ENCODE measurements at places on chromosomes 3 and 15.

DNA sequence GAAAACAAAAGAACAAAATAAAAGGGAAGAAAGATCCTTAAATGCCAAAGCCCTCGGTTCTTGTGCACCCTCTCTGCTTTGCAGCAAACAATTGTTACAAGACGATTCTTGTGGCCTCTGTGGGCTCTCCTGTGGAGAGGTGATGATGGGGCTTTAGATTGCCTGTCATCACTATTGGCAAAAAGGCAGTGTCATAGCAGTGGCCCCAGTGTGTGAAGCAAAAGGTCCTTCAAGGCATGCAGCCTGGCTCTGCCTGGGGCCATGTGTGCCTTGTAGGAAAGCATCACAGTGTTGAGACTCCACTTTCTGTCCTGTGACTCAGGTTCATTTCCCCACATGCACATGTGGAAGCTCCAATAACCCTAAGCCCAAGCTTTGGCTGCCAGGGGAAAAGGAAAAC lies 43.7 kb downstream of the POC1A start:
- no peak for DNase-seq

DNA sequence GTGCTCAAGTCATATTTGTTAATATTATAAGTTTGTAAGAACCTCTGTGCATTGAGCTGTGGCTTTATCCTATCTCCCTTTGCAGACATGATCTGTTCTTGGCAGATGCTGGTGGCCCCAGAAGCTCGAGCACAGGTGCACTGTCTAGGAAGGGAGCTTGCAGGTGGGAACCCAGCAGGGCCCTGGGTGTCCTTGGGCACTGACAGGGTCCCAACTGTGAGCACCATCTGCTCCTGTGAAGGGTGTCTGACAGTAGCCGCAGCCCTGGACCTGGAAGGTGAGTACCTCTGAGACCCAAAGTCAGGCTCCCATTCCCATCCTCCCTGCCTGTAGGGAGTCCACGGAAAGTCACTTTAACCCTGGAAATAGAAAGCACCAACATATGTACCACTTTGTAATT lies 2.4 kb upstream of the REC114 start:
- DNase-seq, result no peak

GRCh38 chr15:79436037-79436780 lies 4.1 kb downstream of the MINAR1 start:
- DNase-seq, result no peak

DNA sequence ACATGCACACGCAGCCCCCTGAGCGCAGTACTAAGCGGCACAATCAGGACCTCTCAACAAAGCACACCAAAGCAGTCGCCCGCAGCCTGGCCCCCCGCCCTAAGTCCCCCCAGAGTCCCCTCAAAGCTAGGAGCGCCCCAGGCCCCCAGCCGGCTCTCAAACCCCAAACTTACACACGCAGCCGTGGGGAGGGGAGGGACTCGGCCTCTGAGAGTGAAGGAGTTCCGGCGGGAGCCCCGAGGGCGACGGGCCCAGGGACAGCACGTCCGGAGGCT lies 5.5 kb downstream of the GATA2 start:
- DNase-seq, result no peak

- DNase-seq, result peak; percentile 52
These were observed 134.1 kb downstream of the MBNL1 start for GRCh38 chr3:152402695-152403451.

GRCh38 chr3:45894015-45894414 lies 7.7 kb downstream of the CCR9 start:
- no peak for DNase-seq

DNA sequence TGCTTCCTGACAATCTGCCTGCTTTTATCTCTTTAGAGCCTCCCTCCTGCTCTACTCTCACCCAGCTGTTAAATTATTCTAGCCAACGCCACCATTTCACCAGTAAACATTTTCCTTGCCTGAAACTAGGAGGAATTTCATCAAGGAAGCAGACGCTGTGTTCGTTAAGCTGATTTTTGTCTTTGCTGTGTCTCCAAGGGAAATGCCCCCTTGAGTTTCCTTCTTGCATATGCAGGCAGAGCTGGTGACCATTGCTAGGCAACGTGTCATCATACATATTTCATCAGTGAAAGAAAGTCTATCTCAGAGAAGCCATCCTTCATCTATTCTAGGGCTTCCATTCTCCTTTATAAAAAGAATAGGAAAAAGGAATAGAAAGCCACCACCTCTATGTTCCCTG lies 87.0 kb upstream of the ST8SIA2 start:
- DNase-seq, result no peak

DNA sequence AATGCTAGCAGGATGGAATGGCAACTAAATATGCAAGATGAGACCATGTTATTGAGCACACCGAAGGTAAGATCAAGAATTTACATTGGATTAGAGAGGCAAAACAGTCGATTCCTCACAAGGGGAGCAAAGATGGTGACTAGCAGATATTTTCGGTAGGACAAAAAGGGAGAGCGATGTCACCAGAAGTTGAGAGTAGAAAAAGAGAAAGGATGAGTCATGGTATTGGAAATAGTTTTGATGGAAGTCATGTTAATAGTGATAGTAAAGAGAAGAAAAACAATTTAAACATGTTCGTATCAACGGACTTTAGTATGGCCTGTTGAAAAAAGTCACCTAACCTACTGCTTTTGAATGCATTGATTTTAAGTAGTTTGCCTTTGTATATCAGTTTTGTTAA lies 55.0 kb downstream of the UBE2E2 start:
- no peak for DNase-seq

DNA sequence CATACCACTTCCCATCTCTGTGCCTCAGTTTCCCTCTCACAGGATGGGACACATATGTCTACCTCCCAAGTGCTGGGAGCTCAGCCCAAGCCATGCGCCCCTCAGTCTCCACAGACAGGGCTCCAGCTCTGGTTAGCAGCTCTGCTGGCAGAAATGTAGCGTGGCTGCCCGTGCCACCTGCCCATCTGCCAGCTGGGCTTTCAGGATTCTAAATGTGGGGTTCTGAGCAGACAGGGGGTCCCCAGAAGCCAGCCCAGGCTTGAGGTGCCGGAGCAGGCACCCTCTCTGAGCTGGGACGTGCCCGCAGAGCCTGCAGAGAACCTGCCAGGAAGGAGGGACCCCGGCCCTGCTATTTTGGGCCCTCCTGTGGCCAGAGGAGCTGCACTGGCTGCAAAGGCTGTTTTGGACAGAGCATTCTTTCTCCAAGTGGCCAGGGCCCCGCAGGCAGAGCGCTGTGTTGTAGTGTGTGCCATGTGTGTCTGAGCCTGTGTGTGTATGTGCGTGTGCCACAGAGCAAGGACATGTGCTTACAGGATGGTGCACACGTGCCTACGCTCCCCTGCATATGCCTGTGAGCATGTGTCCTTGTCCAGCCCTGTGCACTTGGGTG lies 31.7 kb downstream of the PSTPIP1 start:
- DNase-seq, result peak; percentile 1

- no peak for DNase-seq
These were observed 37.7 kb downstream of the LDHAL6B start for GRCh38 chr15:59244337-59244736.

DNA sequence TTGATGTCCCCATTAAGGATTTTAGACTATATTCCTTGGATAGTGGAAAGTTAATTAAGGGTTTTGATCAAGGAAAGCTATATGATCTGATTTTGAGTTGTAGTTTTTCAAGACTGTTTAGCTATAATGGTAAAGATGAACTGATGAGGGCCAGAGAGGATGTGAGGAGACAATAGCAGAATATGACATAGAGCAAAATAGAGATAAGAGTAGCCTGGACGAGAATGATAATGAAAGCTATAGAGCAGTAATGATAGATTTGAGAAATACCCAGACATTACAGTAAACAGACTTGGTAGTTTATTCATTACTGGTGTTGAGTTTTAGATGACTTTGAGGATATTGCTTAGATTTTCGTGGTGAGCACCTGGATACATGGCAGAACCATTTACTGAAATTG lies 3.8 kb downstream of the SUCNR1 start:
- no peak for DNase-seq

GRCh38 chr15:43483297-43484128 lies 9.4 kb downstream of the TP53BP1 start:
- DNase-seq, result no peak

- DNase-seq, result no peak
These were observed 67.8 kb downstream of the THRB start for GRCh38 chr3:24426896-24427295.

- DNase-seq, result no peak
These were observed 389.4 kb upstream of the RBMS3 start for GRCh38 chr3:28891485-28891884.

DNA sequence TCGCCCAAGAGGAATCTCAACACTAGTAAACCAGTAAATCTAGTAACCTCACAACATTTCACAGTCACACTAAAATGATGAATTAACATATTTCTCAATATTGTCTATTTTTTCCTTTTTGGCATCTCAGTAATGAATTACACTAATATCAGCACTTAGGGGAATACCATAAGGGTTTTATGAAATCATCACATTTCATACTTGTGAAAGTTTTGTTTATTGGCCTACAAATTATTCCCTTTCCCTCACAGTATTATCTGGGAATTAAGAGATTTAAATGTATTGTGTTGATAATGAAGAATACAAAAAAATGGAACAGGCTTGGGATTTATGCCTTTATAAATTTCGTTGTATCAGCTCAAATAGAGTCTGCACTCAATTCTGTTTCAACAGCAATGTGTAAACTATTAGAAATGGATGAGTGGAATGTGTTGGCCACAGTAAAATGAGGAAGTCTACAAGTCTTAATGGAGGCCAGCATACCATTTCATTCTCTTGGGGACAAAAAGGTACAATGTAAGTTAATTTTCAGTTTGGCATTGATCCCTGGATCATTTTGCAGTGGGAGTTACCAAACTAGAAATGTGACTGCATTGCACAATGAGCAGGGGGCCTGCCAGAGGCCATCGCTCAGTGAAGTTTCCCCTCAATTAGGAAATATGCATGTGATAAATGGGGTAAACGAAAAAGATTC lies 195.4 kb downstream of the FMN1 start:
- no peak for DNase-seq

DNA sequence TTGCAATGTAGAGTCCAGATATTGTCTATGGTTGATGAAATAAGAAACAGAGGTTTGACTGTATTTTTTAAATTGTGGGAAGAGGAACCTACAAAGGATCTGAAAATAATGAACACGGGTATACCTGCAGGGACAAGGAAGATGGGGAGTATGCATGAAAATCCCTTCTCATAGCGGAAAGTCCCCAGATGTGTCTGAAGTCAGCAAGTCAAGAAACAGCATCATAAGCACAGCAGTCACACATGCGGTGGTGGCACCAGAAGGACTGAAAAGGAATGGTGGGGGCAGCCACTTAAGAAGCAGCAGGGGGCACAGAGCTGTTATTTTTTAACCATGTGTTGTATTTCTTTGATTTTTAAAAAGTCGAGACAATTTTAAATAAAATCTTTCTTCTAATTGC lies 4.7 kb downstream of the MRPS11 start:
- DNase-seq, result peak; percentile 48

GRCh38 chr3:37174532-37175126 lies at the start of gene LRRFIP2:
Gene LRRFIP2 (minus strand): TSS chr3:37174582. CDS start chr3:37148983, 25,599 bp downstream.
- peak; percentile 49 for DNase-seq

- DNase-seq, result no peak
These were observed 1.1 kb upstream of the PLS1 start for GRCh38 chr3:142595141-142595540.

- DNase-seq, result no peak
These were observed 40.9 kb downstream of the PHLDB2 start for GRCh38 chr3:111899966-111900365.

DNA sequence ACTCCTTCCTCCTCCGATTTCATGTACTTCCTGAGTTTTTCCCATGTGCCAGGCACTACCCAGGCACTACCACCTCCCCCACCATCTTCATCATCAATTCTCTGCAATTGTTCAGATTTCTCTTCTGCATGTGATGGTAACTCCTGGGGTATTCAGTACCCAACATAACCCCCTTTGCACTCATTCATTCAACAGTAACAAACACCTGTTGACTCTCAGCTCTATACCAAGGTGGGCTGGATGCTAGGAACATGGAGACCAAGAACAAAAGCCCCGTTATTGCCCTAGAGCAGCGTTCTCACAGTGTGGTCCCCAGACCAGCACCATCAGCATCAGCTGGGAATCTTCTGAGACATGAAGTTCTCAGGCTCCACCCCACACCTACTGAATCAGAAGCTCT lies 113.0 kb upstream of the CHD2 start:
- DNase-seq, result no peak

GRCh38 chr3:99716463-99716995 lies 78.1 kb downstream of the COL8A1 start:
- no peak for DNase-seq

GRCh38 chr3:195076981-195077610 lies 193.9 kb downstream of the XXYLT1 start:
- DNase-seq, result no peak

DNA sequence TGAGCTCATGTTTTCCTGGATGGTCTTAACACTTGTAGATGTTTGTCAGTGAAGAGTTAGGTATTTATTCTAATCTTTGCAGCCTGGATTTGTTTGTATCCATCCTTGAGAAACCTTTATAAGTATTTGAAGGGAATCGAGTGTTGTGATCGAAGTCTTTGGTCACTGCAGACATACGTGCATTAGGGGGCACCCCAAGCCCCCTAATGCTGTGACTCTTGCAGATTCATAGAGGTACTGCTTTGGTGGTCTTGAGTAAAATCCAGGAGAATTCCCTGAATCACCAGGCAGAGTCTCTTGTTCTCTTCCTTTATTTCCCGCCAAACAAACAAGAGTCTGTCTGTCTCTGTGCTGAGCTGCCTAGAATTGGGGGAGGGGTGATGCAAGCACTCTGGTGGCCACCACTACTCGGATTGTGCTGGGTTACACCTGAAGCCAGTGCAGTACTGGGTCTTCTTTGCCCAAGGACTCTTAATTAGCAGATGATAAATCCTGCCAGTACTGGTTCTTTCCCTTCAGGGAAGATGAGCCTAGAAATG lies 170.5 kb upstream of the POU1F1 start:
- DNase-seq, result no peak

DNA sequence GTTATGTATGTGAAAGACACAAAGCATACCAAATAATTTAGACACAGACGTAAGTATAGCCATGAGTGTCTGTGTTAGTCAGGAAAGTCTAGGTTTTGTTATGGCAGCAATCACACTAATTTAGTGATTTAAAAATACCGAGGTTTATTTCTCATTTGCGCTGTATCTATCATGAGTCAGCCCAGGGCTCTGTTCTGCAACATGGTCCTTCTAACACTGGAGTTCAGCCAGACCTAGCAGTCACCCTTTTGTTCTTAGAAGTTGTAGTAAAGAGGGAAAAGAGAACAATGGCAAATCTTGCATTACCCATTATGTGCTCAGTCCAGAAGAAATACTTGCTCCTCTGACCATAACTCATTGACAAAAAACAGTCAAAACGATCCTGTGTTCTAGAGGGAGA lies 311.5 kb downstream of the NLGN1 start:
- no peak for DNase-seq

GRCh38 chr15:43187544-43188155 lies 2.4 kb downstream of the CCNDBP1 start:
- no peak for DNase-seq

DNA sequence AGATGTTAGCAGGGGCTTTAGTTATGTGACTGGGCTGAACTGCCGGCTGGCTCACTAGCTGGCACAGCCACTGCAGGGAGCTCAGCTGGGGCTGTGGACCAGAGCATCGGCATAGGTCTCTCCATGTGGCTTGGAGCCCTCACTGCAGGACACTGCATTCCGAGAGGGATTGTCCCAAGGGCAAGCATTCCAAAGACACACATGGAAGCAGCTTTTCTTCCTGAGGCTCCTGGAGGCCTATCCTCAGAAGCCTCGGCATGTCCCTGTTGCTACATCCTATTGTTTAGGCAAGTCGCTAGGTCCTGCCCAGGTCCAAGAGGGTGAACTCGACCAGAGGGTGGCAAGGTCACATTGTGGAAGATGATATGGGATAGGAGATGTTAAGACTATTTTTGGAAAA lies 209.8 kb downstream of the PLCL2 start:
- DNase-seq, result no peak
